ENCODE measurements at places on chromosomes 1 and 21. TPM values are rescaled to one million over a fixed set of nuclear protein-coding genes. Genes with fewer than 3 reads are reported as not detected.

Gene GJC2
- 0.71 TPM for total RNA-seq

Gene SPATA21
- 0.15 TPM for total RNA-seq

Gene MIXL1
- not detected for total RNA-seq

Gene B3GALT5
- 0.04 TPM for total RNA-seq

Gene PLA2G2F
- 0.48 TPM for total RNA-seq

Gene DNASE2B
- not detected for total RNA-seq

Gene CHIA
- total RNA-seq: 0.10 TPM

Gene CLCNKB
- total RNA-seq: 0.09 TPM

Gene HOOK1
- total RNA-seq: 13.8 TPM

Gene TMEM35B
- 2.1 TPM for total RNA-seq

Gene VSIG8
- 0.24 TPM for total RNA-seq

Gene C1QB
- not detected for total RNA-seq

Gene PLA2G2E
- total RNA-seq: not detected

Gene KRTAP11-1
- total RNA-seq: not detected

Gene UBE2U
- total RNA-seq: not detected

Gene ST6GALNAC5
- 8.0 TPM for total RNA-seq

Gene CHODL
- 6.1 TPM for total RNA-seq

Gene KIF14
- 8.4 TPM for total RNA-seq

Gene TRNP1
- total RNA-seq: 4.5 TPM

Gene MEX3A
- total RNA-seq: 92.3 TPM

Gene CELA2B
- not detected for total RNA-seq

Gene MROH9
- total RNA-seq: 0.29 TPM

Gene NGF
- total RNA-seq: 0.57 TPM

Gene PRR9
- not detected for total RNA-seq

Gene OR10Z1
- total RNA-seq: not detected

Gene CMPK1
- total RNA-seq: 67.5 TPM

Gene SV2A
- total RNA-seq: 24.5 TPM

Gene FLG
- 0.38 TPM for total RNA-seq

Gene CC2D1B
- 18.4 TPM for total RNA-seq

Gene OPTC
- not detected for total RNA-seq

Gene NPHS2
- 0.24 TPM for total RNA-seq

Gene SELL
- 28.3 TPM for total RNA-seq

Gene RGS18
- not detected for total RNA-seq

Gene MATN1
- total RNA-seq: 2.9 TPM

Gene PADI2
- total RNA-seq: 2.5 TPM

Gene SLC1A7
- total RNA-seq: not detected

Gene ATAD3B
- total RNA-seq: 27.7 TPM

Gene PEAR1
- total RNA-seq: 0.15 TPM

Gene C1orf185
- not detected for total RNA-seq

Gene CD2
- total RNA-seq: 0.47 TPM

Gene SYT6
- not detected for total RNA-seq

Gene BGLAP
- 0.87 TPM for total RNA-seq

Gene ADAMTS5
- 1.5 TPM for total RNA-seq

Gene DIP2A
- 19.4 TPM for total RNA-seq

Gene TTC22
- total RNA-seq: 2.0 TPM

Gene PAFAH2
- total RNA-seq: 8.6 TPM
